Upper lobe of right lung (tissue), 1 donor: ENCODE measurements at places on chromosomes 12 and 14.

DNA sequence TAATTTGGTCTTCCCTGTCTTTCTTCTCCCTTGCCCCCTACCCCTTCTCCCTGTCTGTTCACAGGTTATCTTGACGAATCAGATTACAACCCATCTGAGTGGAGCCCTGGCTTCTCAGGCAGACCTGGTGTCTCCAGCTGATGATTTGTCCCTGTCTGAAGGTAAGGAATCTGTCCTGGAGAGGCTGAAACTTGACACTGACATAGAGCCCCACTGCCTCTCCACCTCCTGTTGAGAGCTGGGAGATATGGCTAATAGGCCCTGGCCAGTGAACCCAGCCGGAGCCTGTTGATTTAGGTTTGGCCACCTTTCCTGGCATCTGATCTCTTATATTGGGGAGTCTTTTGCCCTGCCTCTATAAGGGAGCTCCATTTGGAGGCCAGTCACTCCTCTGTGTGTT, 472.2 kb downstream of the RAD51B start:
- no peak for DNase-seq

GRCh38 chr14:29799464-29800095, 128.1 kb downstream of the PRKD1 start:
- no peak for DNase-seq

DNA sequence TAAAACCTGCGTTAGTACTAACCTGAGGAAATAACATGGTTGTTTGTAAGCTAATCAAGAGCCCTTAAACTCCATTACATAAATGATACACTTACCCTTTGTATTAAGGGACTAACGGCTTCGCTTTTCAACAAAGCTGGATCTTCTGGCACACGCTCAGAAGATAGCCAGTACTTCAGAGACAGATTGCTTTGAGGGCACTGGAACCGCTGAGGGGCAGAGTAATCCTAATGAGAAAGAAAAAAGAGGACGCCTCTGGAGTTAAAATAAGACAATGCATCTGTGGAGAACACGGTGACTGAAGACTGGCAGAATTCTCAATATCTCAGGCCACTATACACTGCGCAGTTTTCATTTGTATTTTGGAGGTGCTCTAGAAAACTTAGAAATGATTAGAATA, 1.5 kb upstream of the KTN1 start:
- no peak for DNase-seq

GRCh38 chr12:50728417-50728816, 35.5 kb upstream of the ATF1 start:
- DNase-seq = no peak

DNA sequence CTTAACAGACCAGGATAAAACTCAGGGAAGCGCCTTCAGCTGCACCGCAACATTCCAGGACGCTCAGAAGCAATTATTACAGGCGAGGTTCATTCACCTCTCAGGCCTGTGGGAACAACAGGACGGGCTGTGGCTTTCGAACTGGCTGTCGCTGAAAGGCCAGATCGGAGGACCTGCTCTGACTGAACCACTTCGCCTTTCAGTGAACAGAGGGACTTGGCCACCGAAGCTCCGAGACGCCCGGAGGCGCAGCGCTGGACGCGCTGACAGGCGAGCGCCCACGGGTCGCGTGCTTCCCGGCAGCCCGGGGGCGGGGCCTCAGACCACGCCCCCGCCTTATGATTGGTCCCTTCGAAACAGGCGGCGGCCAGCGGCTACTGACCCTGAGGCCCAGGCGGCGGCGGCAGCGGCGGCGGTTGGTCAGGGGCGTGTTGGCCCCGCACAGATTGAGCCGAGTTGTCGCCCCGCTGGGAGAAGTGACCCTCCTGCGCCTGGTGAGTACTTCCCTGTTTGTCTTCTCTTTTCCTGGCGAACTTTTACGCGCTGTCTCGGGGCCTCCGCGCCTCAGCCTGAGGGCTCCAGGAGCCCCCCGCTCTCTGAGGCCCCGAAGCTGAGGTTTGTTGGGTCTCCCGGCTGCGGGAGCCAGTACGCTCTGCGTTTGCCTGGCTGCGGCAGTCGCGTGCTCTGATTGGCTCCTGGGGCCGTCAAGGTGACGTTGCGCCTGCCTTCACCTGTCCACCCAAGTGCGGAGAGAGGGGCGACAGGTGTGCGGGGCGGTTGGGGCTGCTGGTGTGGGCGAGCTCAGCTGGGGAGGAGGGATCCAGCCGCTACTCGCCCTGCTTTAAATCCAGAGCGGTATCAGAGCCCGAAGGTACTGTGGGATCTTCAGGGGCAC, at the start of gene GAS2L3:
Gene GAS2L3 (plus strand): TSS at position 393 of the 895 bp plus-strand sequence. CDS start 21,221 bp downstream, outside the sequence.
- peak; percentile 96 for DNase-seq

DNA sequence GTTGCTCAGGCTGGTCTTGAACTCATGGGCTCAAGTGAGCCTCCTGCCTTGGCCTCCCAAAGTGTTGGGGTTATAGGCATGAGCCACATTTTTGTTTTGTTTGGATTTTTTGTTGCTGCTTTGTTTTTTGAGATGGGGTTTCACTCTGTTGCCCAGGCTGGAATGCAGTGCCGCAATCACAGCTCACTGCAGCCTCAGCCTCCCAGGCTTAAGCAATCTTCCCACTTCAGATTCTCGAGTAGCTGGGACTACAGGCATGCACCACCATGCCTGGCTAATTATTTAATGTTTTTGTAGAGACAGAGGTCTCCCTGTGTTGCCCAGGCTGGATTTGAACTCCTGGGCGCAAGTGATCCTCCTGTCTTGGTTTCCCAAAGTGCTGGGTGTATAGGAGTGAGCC, 5.7 kb upstream of the PLEK2 start:
- DNase-seq = no peak

GRCh38 chr14:84013424-84013823, 1516.5 kb upstream of the FLRT2 start:
- DNase-seq = no peak

DNA sequence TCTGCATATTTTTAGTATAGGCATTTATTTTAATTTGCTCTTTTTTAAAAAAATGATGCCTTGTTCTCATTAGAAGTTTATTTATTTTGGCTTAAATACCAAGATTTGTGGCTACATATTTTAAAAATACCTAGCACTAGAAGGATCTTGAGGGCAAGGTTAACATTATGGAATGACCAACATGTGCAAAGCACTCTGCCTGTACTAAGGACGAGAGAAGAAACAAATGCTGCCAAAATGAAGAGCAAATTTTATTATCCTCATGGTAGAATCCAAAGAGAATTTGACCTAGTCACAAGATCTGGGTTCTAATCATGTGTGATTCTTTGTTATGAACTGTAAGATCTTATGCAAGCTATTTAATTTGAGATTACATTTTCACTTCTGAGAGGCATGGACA, 2.8 kb downstream of the CAND1 start:
- DNase-seq = no peak

GRCh38 chr12:7450667-7451066, 6.7 kb upstream of the CD163L1 start:
- no peak for DNase-seq

- no peak for DNase-seq
Observed at GRCh38 chr14:80425686-80426085, 214.4 kb upstream of the DIO2 start.

- no peak for DNase-seq
Observed at GRCh38 chr14:74064426-74064825, 19.8 kb downstream of the ALDH6A1 start.

DNA sequence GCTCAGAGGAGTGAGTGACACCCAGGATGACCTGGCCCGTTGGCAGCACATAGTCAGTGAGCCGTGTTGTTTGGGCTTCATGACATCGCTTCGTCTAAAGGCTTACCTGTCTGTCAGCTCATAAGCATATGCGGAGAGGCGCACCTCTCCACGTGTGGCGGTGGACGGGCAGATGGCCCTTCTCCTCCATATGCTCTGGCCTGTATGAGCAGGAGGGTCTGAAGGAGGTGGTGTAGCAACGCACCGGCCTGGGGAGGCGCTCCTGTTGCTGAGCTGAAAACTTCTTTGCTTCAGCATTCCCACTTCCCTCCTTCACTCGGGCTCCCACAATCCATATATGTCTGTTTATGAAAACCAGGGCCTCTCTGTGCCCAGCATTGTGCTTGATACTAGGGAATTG, 186.1 kb downstream of the TSPAN9 start:
- DNase-seq = no peak

DNA sequence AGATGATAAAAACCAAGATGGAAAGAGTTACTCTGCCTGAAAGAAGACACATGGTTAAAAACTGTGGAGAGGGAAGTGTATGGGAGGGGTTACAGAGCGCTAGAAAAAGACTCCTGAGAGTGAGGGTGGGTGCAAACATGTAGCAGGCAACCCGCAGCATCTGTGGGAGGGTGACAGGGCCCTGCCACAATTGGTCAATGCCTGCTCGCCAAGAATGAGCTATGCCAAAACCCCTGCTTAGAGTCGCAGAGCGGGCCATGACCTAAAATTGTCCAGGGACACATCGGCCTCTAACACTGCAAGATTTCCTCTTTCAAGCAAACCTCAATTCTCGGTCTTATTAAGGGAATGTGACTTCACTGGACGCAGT, 700 bp downstream of the PRKAG1 start:
- no peak for DNase-seq

DNA sequence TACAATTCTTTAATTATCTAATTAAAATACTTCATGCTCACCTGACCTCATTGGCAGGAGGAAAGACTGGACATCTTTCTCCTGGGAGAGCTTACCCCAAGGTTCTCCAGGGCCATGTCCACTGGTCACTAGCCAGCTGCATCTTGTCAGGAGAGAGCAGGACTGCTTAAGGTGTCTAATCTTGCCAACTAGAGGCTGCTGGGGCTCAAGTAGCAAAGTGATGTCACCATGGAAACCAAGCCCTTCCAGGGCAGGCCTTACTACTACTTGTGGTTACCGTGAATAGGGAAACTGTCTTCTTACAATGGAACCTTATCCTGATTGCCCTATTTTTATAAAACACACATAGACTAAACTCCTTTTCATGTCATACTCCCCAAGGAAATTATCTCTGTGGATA, 376.4 kb downstream of the SNAPC1 start:
- no peak for DNase-seq

GRCh38 chr12:52278575-52279421, 4.4 kb downstream of the KRT86 start:
- peak; percentile 91 for DNase-seq

- DNase-seq = no peak
Observed at GRCh38 chr14:104697317-104697703, 7.9 kb downstream of the INF2 start.

DNA sequence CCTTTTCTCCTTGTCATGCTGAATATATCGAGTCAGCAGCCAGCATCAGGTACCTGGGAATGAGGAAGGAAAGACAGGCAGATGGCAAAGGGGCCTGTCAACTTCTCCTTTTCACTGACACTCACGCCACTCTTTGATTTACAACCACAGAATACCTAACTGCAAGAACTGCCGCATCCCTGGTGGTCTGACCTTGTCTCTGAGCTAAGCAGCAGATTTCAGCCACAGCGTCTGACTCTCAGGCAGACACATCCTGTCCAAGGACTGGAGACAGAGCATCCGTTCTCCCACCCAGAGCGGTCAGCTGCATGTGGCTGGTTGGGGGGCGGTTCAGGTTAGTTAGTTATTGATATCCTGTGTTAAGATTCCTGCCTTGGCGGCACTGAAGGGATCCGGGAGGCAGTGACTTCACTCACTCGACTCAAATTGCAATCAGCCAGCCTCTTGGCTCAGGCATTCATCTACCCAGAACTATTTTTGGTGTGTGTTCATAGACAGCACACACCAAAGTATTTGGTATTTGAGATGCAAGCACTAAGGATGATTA, 11.2 kb upstream of the MAP1LC3B2 start:
- DNase-seq = no peak

DNA sequence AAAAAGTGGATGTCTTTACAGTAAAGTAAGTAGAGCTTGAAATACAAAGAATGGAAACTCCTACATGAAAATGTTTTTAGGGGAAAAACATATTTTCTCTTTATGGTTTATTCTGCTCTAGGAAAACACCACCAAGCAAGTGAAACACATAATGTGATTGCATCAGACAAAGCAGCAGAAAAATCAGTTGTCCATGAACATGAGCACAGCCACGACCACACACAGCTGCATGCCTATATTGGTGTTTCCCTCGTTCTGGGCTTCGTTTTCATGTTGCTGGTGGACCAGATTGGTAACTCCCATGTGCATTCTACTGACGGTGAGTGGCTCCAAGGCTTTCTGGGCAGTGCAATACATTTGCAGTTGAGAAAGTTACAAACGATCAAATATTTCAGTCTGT, 42.6 kb upstream of the PLEKHD1 start:
- no peak for DNase-seq

- no peak for DNase-seq
Observed at GRCh38 chr14:95138876-95139275, 18.5 kb downstream of the DICER1 start.

GRCh38 chr14:100692256-100692655, 34.4 kb upstream of the DLK1 start:
- DNase-seq = no peak

- peak; percentile 80 for DNase-seq
Observed at GRCh38 chr12:65278576-65279368, at the start of gene MSRB3. TSS of gene MSRB3 (plus strand) at chr12:65278683. CDS start at chr12:65308580, 29,897 bp downstream.

DNA sequence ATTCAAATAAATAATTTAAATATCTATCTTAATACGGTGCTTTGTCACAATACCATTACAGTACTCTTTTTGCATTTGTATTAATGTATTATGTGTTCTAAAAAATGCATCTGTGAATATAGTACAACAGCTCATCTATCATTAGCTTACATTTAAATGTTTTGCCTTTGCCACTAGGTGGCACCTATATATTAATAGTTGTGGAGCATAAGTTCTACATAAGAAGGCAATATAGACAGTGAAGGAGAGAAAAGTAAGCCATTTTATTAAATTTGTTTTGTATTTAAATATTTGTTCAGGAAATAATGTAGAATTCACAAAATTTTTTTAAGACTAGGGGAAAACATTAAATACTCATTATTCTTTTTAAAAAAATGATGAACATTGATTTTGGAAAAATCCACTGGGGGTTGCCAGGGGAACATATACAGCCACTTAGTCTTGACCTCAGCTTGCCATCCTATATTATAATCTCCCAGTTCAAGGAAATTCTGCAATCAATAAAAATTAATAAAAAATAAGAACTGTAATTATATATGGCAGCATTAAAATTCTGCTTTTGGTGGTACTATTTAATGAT, 9.8 kb downstream of the CCER1 start:
- DNase-seq = no peak

- DNase-seq = no peak
Observed at GRCh38 chr14:105165761-105166485, 2.7 kb downstream of the JAG2 start.

DNA sequence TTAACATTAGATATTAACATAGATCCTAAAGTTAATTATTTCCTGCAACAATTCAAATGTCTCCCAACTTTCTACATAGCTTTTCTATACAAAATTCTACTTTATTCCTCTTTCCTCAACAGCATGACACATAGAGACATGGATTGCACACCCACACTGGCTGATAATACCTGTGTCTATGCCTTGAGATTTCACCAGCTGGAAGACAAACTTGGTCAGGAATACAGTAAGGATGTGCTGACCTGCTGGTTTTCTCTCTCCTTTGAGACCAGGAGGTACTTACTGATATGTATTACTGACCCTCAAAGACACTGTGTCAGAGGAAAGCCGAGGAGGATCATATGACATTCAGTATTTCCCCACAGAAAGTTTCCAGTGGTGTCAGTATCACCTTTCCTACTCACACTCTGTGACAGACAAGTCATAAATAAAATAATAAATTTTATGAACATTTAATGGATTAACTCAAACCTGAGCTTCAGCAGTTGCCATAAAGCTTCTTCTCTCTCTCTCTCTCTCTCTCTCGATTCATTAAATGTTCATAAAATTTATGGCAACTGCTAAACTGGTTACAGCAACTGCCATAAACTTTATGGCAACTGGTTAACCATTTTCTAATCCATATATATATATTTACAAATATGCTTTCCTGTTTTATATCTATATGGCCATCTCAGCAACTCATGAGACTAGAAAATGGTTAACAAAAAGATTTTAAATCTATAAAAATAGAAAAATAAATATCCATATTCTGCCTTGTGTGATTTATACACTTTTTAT, 22.7 kb downstream of the EIF2S3B start:
- no peak for DNase-seq
